ENCODE measurements at places on chromosomes 11 and 22.
A peak's percentile ranks its signal among the peaks of the same experiment; 100 is the strongest.

- peak; percentile 27 for DNase-seq
Measured at GRCh38 chr11:10208131-10208575, 85.9 kb downstream of the SBF2 start.

- DNase-seq = no peak
Measured at GRCh38 chr11:60918939-60919265, 4.9 kb downstream of the TMEM109 start.

- DNase-seq = no peak
Measured at GRCh38 chr11:130725421-130726233, 190.7 kb downstream of the SNX19 start.

DNA sequence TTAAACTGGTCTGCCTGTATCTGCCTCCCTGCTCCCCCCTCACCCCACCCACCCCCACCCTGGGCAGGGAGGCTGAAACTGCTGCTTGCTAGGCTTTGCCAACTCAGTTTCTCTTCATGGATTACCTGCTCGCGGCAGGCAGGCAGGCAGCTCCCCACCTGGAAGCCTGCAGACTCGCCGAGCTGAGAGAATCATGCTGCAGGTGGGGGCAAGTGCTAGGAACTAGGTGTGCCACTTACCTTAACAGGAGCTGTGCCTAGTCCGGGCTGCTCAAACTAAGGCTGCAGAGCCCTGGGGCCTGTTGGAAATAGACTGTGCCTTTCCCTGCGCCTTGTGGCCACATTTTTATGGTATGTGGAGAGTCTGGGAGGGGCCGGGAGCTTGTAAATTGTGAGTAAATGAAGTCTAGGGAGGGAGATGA, 30.3 kb downstream of the MARK2 start:
- no peak for DNase-seq

- DNase-seq = no peak
Measured at GRCh38 chr22:39558950-39559349, 11.6 kb upstream of the CACNA1I start.

DNA sequence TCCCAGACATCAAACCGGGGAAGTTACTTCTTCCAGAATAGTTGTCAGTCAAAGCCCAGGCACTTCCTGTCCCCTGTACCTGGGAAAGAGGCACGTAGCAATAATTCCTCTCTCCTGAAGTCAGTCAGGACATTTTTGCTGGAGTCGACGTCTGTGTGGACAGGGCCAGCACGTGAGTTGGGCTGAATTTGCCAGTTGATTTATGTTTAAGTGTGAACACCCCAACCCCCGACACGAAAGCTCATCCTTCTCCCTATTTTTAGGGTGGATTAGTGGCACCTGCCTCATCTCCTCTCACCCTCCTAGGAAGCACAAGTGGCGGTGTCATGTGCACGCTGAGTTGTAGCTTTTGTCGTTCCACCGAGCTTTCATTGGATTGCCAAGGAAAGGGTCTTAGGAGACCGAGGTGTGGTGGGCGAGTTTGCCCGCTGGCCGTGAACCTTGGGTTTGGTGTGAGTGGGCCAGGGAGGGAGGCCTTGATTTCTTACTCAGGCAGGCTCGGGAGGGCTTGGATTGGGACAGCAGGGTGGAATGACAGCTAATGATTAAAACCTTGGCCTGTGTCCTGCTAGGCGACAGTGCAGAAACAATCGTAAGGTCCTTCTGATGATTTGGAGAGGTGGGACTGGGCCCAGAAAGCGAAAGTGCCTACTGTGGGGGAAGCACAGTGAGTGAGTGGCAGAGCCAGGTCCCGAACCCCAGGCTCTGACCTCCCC, 87.0 kb upstream of the CRYBB3 start:
- DNase-seq = no peak

GRCh38 chr11:12182676-12183541, 72.5 kb downstream of the MICAL2 start:
- no peak for DNase-seq

GRCh38 chr11:61717286-61718033, 35.0 kb upstream of the MYRF start:
- DNase-seq = no peak

DNA sequence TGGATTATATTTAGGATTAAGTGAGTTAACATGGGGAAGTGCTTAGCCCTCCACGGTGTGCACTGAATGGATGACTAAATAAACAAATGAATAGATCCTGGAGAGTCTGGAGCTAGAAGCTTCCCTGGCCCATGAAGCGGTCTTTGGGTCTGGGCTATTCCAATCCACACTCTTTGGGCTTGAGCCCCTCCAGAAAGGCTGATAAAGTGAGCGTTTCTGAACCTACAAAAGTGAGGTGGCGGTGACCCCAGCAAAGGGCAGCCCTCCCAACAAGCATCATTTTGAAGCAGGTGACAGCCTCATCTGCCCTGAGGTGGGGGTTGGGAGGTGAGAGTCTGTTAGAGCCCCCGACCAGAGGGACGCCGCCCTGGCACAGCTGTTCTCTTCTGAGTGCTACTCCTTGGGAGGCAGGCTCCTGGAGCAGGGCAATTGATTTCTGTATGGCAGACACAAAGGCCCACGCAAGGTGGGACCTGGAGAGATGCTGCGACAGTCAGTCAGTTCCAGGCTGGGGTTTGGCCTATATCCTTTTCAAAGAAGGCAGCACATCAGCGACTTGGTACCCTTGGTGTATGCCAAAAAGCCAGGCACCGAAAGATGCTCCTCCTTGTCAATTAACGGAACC, 157.8 kb downstream of the CACNA1I start:
- no peak for DNase-seq

DNA sequence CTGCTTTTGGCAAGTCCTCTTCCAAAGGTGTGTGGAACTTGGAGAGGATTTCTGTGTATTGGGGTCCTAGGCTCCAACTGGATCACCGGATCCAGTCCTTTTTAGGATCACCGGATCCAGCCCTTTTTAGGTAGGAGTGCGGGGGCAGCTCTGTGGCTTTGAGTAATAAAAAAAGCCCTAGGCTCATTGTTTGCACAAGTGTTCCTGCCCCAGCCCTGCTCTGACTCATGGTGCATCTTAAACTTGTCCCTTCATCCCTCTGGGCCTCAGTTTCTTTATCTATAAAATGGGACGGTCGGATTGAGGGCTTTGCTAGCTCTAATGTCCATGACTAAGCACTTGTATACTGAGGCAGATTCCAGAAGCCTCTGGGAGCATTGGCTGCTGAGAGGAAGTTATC, 22.7 kb upstream of the CD44 start:
- DNase-seq = no peak

DNA sequence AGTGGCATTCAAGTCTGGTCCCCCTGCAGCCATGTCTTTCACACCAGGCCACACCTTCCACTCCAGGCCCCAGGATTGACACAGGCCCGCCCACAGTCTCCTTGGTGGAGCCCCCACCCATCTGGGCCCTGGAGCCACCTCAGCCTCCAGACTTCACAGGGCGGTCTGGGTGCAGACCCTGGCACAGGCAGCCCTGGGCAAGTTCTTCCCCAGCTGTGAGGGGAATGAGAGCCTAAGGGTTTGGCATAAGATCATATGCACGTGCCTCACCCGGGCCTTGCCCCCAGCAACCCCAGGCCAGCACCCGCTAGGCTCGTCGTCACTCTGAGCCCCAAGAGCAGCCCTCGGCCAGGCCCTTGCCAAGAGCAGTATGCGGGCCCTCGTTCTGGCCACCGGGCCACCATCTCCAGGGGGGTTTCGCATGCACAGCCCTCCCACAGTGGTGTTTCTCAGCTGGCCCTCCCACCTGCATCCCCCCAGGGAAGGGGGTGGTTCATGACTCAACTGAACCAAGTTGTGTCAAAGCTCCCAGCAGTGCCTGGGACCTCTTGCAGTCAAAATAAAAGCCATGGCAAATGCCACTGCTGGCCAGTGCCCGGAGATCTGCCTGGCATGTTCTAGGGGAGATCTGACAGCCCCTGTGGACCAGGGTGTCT, 70.4 kb upstream of the KCNQ1OT1 start:
- no peak for DNase-seq

DNA sequence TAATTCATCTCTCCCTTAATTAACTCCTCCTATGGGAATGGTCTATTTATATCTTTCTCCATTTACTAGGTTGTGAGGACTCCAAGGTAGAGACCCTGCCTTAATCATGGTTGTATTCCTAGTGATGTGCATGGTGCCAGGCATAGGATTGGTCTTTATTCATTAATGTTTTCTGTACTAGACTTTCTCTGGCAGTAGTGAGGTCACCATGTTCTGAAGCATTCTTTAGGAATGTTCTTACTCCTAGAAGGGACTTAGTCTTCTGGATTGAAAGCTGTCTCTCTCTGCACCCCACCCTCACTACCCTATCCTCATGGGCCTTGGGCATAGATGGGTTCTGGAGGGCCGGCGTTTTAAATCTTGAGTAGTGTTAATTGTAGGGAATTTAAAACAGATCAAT, 10.6 kb upstream of the INSC start:
- DNase-seq = no peak

GRCh38 chr11:5818245-5818886, 9.6 kb downstream of the OR52N2 start:
- no peak for DNase-seq

GRCh38 chr22:43094085-43094484, 4.9 kb upstream of the TTLL1 start:
- no peak for DNase-seq

DNA sequence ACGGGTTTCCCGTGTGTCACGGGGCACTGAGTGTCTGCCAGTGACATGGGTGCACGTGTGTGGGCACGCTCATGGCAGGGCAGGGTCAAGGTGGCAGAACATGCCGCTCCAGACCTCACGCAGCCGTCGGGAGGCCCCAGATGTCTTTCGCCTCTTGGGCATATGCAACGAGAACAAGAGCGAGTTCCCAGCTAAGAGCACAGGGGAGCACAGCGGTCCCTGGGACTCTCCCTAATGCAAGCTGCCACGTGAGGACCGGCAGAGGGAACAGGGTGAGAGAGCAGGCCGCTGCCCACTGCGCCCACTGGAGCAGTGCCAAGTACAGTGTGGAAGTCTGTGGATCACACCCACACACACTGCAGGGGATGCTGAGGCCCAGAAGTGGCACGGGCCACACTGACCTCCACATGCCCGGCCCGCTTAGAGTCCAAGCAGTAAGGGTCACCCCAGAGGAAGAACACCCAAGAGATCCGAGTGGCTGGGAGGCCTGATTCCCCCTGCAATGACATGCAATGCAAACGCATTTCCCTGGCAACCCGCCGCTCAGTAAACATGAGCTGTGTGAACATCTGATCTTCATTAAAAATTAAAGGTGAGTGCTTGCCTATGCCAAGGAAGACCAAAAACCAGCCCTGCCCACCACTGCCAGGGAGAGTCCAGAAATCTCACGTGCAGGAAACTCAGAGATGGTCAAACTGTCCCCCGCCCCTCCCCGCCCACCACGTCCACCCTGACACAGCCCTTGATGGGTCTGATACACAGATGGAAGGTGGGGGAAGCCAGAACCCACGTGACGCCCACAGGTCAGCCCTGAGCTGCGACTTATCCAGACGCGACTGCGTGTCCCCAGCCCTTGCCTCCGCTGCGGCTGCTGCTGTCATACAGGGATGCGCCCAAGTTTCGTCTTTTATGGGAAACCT, 11.7 kb downstream of the CERK start:
- no peak for DNase-seq

- no peak for DNase-seq
Measured at GRCh38 chr11:87536565-87536964, 498.8 kb downstream of the TMEM135 start.

GRCh38 chr11:128522943-128523518, 64.3 kb downstream of the ETS1 start:
- DNase-seq = no peak

DNA sequence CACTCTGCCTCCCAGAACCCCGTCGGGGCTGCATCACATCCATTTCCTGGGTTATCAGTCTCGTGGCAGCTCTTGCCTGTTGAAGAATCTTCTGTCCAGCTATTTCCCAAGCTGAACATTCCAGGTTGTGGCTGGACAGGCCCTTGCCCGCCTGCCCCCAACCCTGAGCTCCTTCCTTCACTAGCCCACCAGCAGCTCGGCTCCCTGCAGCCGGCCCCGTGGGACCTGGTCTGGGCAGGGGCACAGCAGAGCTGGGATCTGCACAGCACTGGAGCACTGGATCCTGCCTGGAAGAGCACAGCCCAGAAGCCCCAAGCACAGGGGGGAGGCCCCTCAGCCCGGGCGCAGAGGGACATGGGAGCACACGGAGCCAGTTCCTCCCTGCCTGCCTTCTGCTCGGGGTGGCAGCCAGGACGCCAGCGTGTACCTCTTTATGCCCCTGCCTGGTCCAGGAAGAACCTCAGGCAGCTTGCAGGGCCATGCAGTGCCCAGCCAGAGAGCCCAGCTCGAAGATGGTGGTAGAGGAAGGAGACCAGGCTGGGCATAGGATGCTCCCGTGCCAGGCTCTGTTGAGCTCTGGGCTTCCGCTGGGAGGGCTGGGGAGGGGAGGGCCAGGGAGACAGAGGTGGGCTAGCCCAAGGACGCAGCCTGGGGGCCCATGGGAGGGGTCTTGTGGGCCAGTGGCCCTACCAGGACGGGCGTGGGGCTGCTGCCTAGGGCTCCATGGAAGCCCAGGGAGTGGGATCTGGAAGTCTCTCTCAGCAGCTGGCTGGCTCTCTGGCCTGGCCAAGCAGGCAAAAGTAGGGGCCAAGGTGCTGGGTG, 16.6 kb upstream of the GNB1L start:
- DNase-seq = no peak

- no peak for DNase-seq
Measured at GRCh38 chr11:70314730-70315129, 44.2 kb downstream of the PPFIA1 start.

- DNase-seq = no peak
Measured at GRCh38 chr11:65617136-65617850, 1.7 kb downstream of the PCNX3 start.

GRCh38 chr11:120956710-120957495, 67.0 kb upstream of the TBCEL start:
- no peak for DNase-seq

- no peak for DNase-seq
Measured at GRCh38 chr11:47192111-47192510, 5.9 kb upstream of the PACSIN3 start.

DNA sequence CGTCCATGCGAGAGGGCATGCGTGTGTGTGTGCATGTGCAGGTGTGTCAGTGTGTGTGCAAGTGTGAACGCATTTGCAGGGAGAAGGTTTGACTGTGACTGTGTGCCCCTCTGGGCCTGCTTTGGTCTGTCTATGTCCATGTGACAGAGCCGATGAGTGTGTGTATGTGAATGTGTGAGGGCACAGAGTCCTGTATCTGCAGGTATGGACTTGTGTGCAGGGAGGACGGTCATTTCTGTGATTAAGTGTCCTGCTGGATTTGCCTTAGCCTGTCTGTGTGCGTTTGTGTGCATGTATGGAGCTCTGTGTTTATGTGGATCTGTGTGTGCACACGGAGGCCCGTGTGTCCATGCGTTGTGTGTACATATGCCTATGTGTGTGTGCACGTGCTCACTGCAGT, 5.4 kb downstream of the EMID1 start:
- no peak for DNase-seq

DNA sequence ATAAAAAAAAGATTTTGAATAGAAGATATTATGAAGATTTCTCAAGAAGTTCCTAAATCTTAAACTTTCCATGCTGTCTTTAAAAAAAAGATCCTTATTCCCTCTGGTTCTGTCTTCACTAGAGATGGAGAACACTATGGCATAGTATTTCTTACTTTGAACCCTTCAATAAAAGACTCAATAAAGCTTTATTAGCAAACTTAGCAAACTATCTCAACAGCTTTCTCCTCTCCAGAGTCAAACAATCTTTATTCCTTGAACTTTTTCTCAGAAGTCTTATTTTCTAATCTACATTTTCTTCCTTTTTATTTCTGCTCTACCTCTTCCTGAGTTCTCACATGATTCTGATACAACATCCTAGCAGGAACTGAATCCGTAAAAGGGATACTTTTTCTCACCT, 21.8 kb upstream of the P4HA3 start:
- DNase-seq = no peak
